ENCODE measurements at places on chromosomes 5 and 9.

DNA sequence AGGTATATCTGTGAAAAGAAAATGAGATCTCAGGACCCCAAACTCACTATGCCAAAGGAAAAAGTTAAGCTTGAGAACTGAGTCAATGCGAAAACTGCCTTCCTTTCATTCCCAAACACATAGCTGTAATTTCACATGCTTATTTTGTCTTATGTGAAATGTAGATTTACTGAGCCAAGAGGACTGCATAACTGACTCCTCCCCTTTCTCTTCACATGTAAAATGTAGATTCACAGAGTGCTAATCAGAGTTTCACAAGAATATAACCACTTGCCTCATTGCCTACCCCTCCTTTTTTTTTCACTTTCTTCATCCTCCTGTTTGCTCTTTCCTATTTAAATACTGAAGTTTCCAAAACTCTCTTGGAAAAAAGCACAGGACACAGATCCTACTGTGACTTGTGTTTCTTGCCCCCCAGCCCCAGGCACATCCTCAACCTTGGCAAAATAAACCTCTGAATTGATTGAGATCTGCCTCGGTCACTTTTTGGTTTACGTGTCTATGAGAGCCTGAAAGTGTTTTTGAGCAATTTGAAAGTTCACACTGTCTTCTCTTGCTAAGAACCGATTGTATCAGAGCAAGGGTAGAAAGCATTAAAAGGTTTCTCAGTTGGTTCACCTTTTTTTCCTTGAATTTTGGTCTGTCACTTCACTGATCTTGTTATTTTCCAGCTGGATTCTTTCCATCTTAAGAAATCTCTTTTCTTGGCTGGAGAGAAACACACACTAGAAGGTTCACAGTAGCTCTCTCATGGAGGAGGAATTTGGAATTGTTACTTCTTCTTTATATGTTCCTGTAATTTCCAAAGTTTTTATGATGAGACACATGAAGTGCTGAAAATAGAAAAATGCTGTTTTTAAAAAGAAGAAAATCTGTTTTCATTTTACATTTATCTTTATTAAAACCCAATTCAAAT is 44.8 kb upstream of the SNAPC3 start:
- DNase-seq = no peak

GRCh38 chr9:94014920-94015319 is 59.8 kb upstream of the BARX1 start:
- no peak for DNase-seq

DNA sequence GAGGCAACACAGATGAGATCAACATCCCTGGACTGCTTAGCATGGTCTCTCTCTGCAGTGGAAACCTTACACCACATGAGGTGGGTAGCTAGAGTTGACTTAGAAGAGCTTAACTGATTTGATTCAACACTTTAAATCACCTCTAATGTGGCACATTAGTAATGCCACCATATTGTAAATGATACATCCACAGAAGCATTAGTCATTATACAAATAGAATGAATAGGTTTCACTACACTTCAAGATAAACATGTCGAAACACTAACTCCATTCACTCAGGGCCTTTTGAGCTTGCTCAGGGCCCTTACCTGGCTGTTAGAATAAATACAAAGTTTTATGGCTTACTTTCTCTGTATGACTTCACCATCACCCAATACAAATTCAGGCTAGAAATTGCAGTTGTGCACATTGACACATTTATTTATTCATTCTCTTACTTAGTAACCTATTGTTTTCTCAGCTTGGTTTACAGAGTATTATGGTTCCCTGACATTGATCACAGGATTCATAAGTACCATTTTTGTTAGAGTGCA is 9.3 kb upstream of the SMAD5 start:
- DNase-seq = no peak

- DNase-seq = no peak
Observed at GRCh38 chr9:93576258-93577077, at the start of gene PHF2. TSS of gene PHF2 (plus strand) at chr9:93576584. CDS start at chr9:93576774, 190 bp downstream.

GRCh38 chr9:77819657-77820056 is 171.5 kb upstream of the GNA14 start:
- no peak for DNase-seq

GRCh38 chr5:139670369-139671095 is 22.4 kb downstream of the CXXC5 start:
- DNase-seq = no peak

GRCh38 chr5:20041326-20042274 is 53.6 kb upstream of the CDH18 start:
- DNase-seq = no peak

- DNase-seq = no peak
Observed at GRCh38 chr9:111412280-111412679, 71.9 kb downstream of the ECPAS start.

GRCh38 chr5:141992349-141992963 is 20.4 kb downstream of the GNPDA1 start:
- no peak for DNase-seq

DNA sequence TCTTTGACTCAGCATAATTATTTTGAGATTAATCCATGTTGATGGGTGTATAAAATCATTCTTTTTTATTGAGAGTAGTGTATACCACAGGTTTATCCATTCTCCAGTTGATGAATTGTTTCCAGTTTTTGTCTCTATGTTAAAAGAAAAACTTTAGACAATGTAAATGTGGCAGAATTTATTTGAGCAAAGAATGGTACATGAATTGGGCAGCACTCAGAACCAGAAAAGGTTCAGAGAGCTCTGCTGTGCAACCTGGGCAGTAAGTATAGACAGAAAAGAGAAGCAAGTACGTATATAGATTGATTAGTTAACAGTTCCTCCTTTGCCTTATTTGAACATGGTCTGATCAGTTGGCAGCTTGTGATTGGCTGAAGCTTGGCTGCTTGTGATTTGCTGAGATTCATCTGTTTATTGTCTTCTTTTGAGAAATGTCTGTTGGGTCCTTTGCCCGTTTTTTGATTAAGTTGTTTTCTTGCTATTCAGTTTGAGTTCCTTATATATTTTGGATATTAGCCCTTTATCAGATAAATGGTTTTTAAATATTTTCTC is 41.4 kb downstream of the CDC42SE2 start:
- DNase-seq = no peak

DNA sequence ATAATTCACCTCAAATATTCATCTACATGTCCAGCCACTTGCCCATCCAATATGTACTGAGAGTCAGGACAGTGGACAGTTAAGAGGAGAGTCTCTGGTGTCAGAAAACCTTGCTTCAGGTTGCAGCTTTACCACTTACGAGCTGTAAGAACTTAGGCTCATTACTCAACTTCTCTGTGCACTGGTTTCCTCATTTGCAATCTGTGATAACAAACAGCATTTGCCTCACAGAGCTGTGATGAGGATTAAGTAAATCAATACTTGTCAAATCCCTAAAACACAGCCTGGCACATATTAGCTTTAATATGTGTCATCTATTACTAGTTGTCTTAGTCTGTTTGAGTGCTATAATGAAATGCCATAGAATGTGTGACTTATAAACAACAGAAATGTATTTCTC is 8.6 kb downstream of the GOLGA1 start:
- no peak for DNase-seq

Measured in RWPE2 (cell line).